ENCODE measurements at places on chromosomes 3 and 15.

- peak; percentile 16 for DNase-seq
Measured at GRCh38 chr3:124281453-124282316, 289.8 kb upstream of the ROPN1 start.

GRCh38 chr3:50978991-50979667 lies 304.4 kb downstream of the DOCK3 start:
- no peak for DNase-seq

- no peak for DNase-seq
Measured at GRCh38 chr3:30183421-30183820, 423.0 kb upstream of the TGFBR2 start.

- no peak for DNase-seq
Measured at GRCh38 chr3:3551981-3552380, 247.2 kb upstream of the LRRN1 start.

DNA sequence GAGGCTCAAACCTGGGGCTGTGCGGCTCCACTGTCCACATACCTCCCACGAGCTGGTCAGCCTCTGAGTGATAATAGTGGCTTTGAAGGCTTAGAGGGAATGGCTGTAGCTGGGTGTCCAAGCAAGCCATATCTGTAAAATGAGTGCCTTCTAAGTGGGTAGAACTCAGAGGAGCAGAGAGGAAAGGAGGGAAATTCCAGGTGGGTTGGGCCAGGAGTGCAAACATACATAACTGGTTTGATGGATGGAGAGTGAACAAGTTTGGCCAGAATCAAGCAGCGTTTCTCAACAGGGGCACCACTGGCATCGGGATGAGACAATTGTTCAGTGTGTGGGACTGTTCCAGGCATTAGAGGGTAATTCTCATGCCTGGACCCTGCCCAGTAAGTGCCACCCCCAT lies 91.1 kb downstream of the ASB7 start:
- DNase-seq: no peak

- DNase-seq: no peak
Measured at GRCh38 chr15:86538141-86538540, 458.5 kb downstream of the AGBL1 start.

DNA sequence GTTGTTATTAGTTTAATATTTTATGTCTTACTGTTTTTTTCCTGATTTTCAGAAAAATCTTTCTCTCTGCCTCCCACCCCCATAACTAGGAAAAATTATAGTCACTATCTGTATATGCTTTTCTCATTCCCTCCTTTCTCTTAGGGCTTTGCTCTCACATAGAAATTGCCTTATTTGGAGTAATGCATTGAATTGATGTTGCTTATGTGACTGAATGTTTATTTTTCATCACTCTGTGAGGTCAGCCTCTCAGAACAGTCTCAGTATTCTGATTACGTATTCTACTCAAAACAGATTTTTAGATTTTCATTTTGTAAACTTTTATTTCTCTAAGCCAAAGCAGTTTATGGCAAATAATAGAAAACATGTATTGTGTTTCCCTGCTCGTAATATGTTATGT lies 121.0 kb downstream of the SLMAP start:
- DNase-seq: no peak

DNA sequence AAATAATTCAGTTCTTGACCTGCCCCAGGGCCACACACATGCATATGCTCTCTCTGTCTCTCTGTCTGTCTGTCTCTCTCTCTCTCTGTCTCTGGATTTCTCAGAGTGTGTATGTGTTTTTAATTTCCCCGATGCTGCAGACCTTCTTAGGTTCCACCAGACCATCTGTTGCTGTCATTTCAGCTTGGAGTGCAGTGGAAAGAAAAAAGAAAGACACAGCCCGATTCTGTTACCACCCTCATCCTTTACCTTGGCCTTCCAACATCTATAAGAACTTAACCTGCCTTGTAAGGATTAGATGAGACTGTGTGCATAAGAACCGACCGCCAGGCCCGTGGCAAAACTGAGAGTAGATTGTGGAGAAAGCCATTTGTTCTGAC lies 9.7 kb upstream of the PGPEP1L start:
- no peak for DNase-seq

DNA sequence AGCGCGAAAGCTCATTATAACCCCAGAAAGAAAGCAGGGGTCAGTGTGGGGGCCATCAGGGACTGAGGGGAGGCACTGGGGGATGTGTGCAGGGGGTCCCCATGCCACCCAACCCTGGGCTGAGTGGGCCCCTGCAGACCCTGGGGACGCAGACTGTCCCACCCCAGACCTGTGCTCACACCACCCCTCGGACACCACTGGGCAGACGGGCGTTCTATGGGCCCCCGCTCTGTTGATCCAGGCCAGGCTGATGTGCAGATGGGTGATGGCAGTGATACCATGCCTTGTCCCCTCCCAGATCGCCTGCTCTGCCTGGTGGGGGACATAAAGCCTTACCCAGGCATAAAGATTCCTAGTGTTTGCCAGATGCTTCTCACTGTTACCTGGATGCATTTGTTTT lies 259.7 kb upstream of the TLE3 start:
- DNase-seq: no peak

- no peak for DNase-seq
Measured at GRCh38 chr3:153429821-153430220, 267.8 kb downstream of the RAP2B start.

DNA sequence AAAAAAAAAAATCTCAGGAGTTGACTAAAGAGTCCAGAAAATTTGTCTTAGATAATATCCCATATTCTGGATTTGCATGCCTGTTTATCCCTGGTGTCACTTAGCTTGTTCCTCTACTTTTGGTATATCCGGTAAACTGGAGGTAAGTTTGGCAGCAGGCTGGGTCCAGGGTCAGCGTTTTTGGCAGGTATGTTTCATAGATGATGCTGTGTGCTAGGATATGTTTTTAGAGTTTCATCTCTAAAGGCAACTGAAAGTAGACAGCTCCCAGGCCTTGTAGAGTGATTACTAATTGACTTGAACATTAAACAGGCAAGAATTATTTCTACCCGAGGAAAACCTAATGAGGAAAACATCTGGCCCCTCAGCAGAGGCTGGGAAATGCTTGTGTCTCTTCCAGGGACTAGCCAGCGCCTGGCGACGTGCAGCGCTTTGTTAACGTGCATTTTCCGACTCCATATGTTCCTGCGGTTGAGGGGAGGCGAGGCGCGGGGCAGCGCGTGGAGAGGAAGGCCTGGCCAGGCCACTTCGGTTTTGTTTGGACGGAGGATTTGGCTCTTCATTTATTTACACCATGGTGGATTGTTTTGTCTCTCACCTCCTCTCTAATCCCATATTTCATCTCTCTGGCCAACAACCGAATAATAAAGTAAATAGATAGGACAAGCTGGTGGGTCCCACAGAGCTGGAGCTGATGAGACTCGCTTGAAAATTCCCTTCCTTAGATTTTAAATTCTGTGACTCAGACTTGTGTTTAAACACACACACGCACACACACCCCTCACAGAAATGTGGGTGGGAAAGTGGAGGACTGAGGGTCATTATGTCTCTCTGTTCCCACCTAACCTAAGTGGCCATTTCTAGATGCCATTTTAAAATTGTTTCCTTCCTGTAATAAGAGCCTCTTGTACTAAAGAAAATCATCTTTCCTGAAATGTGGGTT lies 65.3 kb downstream of the ASB7 start:
- DNase-seq: no peak

GRCh38 chr3:174710612-174711011 lies 148.5 kb upstream of the NAALADL2 start:
- no peak for DNase-seq

- no peak for DNase-seq
Measured at GRCh38 chr3:54168451-54168850, 46.1 kb downstream of the CACNA2D3 start.

DNA sequence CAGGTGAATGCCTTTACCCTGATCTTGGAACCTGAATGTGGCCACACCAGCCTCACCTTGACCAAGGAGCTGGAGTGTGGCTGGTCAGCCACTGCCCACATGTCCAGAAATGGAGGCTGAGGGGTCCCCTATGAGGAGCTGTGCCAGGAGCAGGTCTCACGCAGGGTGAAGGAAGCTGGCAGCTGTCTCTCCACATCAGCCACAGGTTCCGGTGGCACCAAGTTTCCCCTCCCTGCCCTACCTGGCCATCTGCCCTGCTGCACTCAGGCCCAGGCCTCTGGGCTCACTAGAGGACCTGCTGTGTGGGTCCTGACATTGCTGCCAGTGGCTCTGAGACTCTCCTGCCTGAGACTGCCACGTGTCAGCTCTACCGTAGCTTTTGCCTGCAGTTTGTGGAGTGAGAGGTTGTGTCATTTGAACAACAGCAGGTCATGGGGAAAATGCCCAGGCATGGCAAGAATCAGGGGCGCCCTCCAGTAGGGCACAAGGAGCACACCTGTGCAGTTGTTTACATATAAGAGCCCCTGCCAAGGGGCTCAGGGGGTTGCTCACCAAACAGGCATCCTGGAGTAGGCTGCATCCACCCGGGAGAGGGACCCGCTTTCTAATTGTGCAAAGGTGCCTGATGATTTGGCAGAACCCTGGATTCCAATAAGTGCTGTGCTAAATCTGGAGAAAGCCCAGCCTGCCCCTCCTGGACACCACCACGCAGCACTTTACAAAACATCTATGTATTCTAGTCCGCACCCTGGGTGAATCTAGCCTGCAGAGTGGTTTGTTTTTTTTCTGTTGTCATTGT lies 258.5 kb upstream of the TLE3 start:
- no peak for DNase-seq

GRCh38 chr3:185852635-185853034 lies 27.8 kb upstream of the IGF2BP2 start:
- DNase-seq: no peak

DNA sequence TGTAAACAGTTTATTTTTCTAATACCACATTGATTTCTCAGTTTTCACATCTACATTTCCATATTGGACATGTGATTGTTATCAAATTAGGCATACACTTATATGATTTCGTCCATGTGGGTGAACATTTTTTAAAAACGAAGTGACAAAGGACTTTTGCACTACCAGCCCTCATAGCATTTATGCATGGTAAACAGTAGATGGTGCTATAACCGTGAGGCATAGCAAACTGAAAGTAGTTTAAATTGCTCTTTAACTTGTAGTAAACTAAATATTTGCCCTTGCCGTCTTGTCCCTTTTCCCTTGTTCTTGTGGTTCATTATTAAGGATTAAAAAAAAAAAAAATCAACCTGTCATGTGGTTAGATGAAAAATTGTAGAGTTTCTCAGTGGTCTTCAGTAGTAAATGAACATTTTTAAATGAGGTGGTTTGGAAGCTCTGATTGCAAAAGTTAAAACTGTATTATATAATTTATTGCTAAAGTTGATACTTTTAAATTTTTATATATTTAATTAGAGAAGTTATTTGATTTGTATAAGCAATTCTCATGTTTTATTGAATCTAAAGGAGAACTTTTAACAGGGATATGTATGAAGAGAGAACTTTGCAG lies 24.0 kb downstream of the STX19 start:
- peak; percentile 45 for DNase-seq

DNA sequence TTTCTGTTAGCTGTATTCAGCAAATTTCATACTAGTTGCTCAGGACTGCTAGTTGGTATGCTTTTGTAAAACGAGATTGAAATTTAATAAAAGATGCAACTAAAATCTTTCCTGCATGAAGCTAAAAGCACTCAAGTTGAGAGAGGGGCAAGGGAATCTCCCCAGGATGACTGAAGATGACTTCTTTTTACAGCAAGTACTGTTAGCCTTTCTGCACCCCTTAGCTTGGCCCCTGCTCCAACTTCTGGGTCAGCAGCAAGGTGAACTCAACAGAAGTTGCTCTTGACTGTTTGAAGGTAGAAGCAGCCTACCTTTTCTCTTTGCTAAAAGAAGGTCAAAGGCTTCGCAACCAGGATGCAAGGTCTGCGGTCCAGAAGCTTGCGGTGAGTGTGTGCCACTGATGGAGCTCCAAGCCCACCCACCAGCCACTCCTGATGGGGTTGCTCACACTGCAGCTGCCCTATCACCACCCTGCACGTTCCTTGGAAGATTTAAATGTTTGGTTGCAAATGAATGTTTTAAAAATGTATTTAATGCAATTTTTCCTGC lies 32.5 kb downstream of the NME9 start:
- DNase-seq: no peak

GRCh38 chr15:25641361-25641760 lies 202.5 kb upstream of the UBE3A start:
- no peak for DNase-seq

DNA sequence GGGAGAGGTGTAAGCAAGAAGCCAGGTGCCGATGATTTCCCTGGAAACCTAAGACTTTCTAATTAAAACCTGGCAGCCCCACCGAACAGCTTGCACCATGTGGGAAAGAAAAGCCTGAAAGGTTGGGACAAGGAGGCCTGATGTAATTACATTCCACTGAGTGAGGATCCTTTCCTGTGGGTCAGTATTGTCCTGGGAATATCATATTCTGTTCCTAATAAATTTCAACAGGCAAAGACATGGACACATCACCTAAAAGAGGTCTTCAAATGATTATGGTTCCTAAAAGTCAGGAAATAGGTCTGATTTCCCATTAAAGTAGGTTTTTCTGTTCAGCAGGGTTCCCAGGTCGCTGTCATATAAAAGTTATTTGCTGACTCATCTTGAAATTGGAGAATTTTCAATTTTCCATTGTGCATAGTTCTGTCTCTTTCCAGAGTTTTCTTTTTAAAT lies 58.5 kb downstream of the DUT start:
- DNase-seq: no peak

- no peak for DNase-seq
Measured at GRCh38 chr3:64802460-64802859, 114.7 kb upstream of the ADAMTS9 start.
